Ascending aorta (tissue), 2 donors: ENCODE measurements at places on chromosomes 6 and 20.

- DNase-seq = no peak
Observed at GRCh38 chr6:75280131-75280855, 4.3 kb downstream of the TMEM30A start.

- no peak for DNase-seq
Observed at GRCh38 chr20:43092386-43093088, 97.2 kb downstream of the PTPRT start.

DNA sequence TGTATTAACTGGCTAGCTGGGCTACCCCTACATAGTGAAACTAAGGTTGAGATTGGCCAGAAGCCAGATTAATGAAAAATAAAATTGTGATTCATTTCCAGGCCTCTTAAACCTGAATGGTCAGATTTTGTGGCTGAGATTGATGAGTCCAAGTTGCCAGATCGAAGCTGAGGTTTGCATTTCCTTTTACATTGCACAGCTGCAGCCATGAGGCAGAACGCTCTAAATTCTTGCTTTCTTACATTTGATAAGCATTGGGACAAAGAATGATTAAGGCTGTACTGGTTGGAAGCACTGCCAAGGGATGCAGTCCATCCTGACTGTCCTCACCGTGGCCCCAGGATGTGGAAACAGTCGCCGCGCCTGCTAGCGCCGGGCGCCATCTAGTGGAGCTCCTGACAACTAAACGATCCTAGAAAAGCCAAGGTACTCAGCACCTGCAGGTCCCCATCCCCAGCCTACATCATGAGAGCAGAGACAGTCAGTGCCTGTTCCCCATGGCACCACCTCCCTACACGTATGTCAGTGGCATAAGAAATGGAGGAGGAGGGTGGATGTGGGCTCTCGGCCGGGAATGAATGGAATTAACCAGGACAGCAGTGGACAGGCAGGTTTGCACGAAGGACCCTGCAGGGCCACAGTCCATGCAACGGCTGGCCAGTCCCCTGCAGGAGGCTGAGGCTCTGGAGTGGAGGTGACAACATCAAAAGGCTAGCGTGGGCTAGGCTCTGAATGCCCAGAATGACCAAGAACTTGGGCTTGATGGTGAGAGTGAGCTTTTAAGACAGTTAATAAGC lies 19.0 kb downstream of the PXDC1 start:
- DNase-seq = peak; percentile 80

DNA sequence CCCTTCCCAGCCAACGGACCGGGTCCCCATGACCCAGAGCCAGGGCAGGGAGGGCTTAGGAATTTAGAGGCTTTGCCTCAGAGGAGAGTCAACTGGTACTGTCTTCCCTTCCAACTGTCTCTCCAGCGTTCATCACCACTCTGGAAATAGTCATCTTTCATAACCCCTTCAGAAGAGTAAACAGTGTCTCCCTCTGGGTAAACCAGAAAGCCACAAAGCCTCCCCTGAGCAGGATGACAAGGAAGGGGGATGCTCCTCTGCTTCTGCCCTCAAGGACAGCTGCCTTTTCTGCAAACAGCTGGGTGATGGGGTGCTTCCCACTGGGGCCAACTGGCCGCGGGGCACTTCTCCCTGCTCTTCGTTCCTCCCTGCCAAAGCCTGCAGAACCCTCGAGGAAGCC lies 90.1 kb downstream of the PSMG4 start:
- DNase-seq = no peak

DNA sequence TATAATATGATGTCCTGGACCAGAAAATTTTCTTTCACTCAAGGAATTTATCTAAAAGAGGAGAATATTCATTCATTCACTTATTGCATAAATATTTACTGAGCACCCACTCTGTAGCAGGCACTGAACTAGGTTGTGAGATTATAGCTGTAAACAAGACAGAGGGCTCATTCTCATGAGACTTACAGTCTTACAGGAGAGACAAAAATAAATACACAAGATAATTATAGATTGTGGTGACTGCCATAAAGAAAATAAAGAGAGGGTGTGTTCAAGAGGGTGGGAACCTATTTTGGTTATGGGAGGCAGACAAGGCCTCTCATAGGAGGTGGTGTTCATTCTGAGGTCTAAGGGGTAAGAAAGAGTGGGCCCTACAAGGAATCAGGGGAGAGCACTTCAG lies 109.9 kb upstream of the SUPT3H start:
- DNase-seq = no peak

GRCh38 chr20:55004044-55004443 lies 528.7 kb downstream of the DOK5 start:
- no peak for DNase-seq

DNA sequence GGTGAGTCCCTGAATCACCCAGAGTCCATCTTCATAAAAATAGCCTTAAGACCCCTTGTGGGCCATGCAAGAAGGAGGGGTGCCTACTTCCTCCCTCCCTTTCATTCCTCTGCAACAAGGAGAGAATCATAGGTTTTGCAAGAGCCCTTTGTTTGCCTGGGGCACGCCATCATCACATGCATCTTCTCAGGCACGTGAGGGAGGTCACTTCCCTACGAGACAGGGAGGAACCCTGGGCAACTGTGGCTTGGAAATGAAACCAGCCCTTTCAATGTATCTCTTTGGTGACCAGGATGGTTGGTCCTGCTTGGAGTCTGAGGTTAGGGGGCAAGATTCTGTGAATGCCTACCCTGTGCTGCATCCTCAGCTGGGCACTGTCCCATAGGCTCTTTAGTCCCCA lies 194.8 kb downstream of the MAFB start:
- no peak for DNase-seq
